T-helper 22 cell (primary cell): ENCODE measurements at places on chromosomes 1 and 21.

GRCh38 chr1:219538886-219539285, 74.0 kb downstream of the ZC3H11B start:
- DNase-seq, result no peak

- DNase-seq, result no peak
Measured at GRCh38 chr1:170217517-170218256, 71.9 kb downstream of the NTMT2 start.

DNA sequence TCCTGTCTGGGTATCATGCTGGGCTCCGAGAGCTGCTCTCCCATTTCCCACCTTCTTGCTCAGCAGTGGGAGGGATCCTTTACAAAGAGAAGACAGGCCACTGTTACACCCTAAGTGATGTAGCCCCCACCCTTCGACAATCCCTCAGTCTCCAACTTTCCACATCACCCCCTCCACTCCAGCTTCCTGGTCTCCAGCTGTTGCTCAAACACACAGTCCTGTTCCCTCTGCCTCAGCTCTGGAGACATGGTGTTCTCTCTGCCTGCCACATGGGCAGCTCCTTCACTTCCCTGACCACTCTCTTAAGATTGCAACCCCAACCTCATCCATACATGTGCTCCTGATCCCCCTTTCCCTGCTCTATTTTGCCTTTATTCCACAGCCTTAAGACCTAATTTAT, 37.7 kb downstream of the SLC30A1 start:
- DNase-seq, result no peak

DNA sequence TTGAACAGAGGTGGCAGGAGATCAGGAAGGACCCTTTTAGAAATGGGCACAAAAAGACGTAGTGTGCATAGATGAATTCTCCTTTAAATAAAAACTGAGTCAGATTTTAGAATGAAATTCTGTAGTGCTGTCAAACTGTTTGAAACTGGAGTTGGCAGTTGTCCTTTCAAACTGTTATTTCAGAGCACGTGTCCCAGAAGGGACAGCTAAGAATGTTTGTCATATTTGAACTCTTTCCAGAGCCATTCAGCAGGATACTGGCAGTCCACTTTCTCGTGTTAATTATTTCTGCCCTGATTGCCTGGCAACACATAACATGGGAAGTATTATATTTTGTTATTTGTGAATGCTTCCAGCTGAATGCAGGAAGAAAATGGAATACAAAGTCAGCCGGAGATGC, 212.3 kb upstream of the DPYD start:
- DNase-seq, result no peak

GRCh38 chr21:45979141-45979631, 2.4 kb upstream of the COL6A1 start:
- DNase-seq, result no peak

- DNase-seq, result no peak
Measured at GRCh38 chr1:12244078-12244477, 14.2 kb downstream of the VPS13D start.

DNA sequence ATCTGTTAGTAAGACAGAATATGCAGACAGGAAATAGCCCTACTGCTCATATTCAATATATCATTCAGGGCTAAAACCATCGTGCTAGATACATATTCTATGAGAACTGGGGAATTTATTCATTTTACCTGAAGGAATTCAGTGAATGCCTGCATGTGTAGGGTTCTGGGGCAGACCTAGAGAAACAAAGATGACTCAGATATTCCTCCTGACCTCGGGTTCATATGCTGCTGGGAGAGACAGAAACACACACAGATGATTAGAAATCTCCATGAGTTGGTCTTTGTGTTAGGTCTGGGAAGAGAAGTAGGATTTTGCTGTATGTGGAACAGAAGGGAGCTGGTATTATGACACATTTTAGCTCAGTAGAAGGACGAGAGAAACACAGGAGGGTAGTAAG, 176.5 kb upstream of the ST6GALNAC5 start:
- no peak for DNase-seq

GRCh38 chr1:5273280-5274003, 619.0 kb downstream of the AJAP1 start:
- no peak for DNase-seq

DNA sequence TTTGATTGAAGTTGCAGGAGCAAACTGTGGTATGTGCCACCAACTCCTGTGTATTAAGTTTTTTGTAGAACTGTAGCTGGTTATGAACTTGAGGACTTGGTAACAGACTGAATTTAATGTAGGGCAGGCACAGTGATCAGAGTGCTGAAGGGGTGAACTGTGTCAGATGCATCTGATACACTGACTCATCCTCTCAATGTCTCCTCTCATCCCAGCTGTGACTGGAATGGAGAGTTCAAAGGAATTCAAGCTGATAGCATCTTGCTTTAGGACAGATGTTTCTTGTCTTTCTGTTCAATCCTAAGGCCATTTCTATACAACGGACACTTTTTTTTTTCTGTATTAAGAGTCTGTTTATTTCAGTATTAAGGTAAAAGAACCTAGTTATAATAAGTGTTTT, 25.0 kb upstream of the GBP1 start:
- DNase-seq, result no peak

DNA sequence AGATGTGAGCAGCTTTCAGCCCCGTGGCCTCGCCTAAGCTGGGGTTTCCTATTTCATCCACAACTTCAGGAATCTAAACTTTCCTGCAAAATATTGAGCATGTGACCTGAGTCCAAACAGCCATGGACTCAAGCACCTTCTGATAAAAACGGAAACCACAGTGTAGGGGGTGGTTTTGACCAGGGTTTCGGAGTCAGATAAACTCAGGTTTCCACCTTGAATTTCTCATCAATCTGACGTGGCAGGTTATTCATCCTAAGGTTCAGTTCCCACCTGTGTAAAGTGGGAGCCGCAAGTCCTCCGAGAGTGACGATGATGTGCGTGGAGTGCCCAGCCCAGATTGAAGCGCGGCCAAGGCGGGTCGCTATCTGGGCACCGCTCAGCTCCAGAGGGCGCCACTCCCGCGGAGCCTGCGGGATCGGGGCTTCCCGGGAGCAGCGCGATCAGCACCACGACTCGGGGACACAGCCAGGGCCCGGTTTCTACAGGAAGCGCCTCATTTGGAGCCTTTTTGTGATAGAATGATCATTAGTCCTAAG, 871 bp upstream of the ETS2 start:
- DNase-seq, result no peak

GRCh38 chr1:234533034-234533891, 54.3 kb upstream of the TARBP1 start:
- DNase-seq, result no peak

GRCh38 chr1:234755449-234755863, 145.5 kb upstream of the IRF2BP2 start:
- DNase-seq, result no peak

- no peak for DNase-seq
Measured at GRCh38 chr21:40704141-40704540, 142.8 kb downstream of the DSCAM start.

DNA sequence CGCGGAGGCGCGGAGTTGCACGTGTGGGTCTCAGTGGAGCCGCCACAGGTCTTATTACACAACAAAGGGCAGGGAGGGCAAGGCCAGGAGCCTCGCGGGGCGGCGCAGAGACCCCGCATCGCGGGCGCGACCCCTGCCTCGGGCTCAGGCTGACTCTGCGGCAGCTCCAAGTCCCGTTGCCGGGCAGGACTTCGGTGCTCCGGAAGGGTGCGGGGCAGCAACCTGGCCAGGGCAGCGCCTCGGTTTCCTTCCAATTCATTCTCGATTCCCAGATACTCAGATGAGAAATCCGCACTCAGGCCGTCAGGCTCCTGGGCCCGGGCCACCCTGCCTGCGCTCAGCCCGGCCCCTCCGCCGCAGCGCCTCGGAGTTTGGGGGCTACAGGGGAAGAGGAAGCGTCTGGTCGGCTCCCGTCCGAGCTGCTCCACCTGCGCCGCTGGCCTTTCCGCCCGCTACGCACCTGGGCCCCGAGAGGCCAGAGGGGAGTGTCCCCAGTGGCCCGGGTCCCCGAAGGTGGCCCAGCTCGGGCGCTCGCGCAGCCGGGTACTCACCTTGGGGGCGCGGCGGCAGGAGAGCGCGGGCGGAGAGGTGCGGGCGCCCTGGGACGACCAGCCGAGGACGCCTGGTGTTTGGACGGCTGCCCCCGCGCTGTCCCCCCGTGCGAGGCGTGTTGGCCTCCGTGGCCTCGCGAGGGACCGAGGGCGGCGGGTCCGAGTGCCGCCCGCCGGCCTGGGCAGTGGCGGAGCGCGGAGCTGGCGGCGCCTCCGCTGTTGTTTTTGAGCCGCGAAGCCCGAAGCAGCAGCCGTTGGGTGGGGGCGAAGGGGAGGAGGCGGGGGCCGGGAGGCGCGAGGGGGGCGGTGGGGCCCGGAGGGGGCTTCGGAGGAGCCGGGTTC, 1.1 kb upstream of the PRDM16 start:
- DNase-seq, result no peak

DNA sequence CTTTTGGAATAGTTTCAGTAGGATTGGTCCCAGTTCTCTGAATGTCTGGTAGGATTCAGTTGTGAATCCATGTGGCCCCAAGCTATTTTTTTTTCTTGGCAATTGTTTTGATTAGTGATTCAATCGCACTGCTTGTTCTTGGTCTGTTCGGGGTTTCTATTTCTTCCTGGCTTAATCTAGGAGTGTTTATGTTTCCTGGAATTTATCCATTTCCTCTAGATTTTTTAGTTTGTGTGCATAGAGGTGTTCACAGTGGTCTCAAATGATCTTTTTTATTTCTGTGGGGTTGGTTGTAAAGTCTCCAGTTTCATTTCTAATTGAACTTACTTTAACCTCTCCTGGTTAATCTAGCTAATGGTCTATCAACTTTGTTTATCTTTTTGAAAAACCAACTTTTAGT, 117.6 kb downstream of the NME7 start:
- no peak for DNase-seq

DNA sequence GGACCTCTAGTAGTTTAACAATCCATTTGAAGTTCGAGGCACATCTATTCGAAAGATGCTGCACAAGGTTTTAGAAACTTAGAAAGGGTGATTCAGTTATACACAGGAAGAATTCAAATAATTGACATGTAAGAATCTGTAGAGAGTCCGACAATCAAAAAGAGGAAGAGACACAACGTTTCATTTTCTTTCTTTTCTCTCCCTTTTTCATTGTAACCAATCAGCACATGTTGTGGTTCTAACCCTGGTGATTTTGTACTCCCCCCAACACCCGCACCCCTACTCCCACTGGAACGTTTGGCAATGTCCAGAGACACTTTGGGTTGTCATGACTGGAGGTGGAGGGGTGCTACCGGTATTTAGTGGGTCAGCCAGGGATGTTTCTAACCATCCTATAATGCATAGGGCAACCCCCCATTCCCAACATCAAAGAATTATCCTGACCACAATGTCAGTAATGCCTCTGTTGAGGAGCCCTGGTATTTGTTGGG, 4.9 kb downstream of the TGFB2 start:
- no peak for DNase-seq

DNA sequence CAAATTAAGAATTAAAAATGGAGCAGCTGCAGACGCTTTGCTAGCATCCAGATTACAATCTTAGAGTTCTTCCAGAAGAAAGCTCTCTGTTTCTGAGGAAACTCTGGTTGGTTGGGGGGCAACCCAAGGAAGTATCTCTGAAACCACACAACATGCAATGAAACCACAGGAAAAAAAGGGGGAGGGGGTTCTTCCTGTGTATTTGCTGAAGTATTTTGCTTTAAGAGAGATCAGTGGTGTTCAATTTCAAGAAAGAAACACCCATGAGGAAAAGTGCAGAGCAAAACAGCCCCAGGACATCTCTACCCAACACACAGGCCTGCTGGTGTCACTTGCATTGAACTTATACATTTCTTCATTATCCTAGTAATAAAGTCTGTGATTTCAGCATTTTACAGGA, 19.7 kb upstream of the TIAM1 start:
- DNase-seq, result no peak

- no peak for DNase-seq
Measured at GRCh38 chr1:222413436-222413835, 134.5 kb downstream of the HHIPL2 start.

- no peak for DNase-seq
Measured at GRCh38 chr1:232872738-232873137, 67.5 kb downstream of the MAP10 start.

- DNase-seq, result no peak
Measured at GRCh38 chr1:51482881-51483280, 36.2 kb downstream of the EPS15 start.

GRCh38 chr1:152960452-152961044, 9.9 kb upstream of the SPRR4 start:
- DNase-seq, result no peak
